ENCODE measurements at places on chromosomes 5 and 9.

- DNase-seq: peak; percentile 72
These were observed at the start of gene HRCT1 for GRCh38 chr9:35905912-35906679. Gene HRCT1 (plus strand): TSS chr9:35906202. CDS start chr9:35906288, 86 bp downstream.

- DNase-seq: no peak
These were observed 14.1 kb upstream of the PTGR1 start for GRCh38 chr9:111613436-111614040.

DNA sequence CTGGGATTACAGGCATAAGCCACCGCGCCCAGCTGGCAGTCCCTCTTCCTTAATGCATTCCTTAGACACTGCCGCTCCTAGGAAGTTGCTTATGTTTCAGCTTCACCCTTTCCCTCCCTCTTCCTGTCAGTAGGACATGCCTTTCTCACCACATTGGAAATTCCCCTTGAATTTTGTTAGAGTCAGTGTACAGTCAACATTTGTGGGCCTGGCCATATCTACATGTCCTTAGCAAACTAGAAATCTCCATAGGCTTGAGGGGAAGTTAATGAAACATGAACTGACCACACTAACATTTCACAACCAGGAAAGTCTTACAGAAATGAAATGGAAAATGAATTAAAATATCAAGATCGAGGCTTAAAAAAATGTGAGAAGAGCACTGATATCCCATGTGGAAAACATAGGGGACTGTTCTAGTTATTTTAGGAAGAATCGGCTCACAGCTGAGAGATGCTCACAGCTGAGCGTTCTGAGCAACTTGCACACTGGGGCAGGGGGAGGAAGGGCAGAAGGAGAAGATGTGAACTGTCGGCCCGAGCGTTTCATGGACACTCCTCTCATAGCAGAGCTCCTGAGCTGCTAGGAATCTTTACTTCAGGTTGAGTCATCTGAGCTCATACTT is 21.1 kb upstream of the LVRN start:
- DNase-seq: peak; percentile 89

- DNase-seq: no peak
These were observed 222.3 kb downstream of the PARP8 start for GRCh38 chr5:50888751-50889150.

DNA sequence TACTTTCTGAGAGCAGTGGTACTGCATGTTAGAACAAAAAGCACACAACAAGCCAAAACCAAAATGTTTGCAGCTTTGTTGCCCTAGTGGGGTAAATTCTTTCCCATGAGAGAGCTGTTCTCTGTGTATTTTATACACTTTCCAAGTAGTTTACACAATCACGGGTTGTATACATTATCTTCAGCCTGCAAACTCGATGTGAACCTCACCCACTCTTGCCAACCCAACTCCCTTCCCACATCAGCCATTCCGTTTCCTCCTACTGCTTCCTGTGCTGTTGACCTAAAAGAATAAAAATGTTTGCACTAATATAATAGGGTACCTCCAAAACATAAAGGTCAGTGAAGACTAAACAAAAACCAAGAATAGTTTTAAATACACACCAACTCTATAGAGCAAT is 47.0 kb downstream of the IQGAP2 start:
- DNase-seq: no peak

DNA sequence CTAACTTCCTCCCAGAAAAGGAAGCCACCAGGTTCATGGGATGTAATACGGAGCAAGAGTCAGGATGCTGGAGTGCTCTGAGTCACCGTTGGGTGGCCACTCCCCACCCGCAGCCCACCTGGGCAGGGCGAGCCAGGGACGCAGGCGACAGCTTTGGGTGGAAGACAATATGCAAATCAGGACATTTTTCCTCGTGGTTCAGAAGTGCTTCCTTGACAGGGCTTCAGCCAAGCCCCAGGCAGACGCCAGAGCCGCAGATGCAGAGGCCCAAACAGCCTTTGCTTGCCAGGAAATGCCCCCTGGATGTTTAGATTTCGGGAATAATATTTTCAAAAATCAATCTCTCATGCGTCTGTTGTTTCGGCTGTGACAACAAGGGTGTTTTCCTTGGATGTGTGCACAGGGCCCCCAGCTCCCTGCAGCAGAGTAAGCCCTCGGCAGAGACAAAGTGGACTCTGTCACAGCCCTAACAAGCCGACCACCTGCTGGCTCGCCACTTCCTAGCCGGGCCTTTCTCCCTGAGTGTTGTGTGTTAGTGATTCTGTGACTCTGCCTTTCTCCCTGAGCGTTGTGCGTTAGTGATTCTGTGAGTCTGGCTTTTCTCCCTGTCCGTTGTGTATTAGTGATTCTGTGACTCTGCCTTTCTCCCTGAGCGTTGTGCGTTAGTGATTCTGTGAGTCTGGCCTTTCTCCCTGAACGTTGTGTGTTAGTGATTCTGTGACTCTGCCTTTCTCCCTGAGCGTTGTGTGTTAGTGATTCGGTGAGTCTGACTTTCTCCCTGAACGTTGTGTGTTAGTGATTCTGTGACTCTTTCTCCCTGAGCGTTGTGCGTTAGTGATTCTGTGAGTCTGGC is 11.8 kb upstream of the SLC9A3 start:
- DNase-seq: no peak

DNA sequence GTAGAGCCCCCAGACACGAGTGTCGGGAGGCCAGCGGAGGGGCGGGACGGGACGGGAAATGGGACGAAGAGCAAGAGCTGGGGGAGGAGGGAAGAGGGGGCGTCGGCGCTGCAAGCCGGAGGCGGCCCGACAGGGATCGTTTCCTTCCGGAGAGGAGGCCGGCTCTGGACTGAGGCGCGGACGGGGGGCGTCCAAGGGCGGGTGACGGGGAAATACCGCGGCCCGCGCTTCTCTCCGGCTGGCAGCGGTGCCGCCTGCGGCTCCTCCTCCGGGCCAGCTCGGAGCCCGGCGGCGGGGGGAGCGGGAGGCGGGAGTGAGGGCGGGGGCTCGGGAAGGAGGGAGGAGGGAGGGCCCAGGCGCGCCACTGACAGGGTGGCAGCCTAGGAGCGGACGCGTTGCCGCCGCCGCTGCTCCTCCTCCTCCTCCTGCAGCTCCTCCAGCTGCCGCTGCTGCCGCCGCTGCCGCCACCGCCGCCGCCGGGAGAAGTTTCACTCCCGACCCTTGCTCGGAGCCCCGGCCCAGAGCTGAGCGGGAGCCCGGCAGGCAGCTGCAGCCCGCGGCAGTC is at the start of gene CHSY3:
CHSY3 (plus strand) TSS at position 364 of the 565 bp plus-strand sequence.
- DNase-seq: no peak

DNA sequence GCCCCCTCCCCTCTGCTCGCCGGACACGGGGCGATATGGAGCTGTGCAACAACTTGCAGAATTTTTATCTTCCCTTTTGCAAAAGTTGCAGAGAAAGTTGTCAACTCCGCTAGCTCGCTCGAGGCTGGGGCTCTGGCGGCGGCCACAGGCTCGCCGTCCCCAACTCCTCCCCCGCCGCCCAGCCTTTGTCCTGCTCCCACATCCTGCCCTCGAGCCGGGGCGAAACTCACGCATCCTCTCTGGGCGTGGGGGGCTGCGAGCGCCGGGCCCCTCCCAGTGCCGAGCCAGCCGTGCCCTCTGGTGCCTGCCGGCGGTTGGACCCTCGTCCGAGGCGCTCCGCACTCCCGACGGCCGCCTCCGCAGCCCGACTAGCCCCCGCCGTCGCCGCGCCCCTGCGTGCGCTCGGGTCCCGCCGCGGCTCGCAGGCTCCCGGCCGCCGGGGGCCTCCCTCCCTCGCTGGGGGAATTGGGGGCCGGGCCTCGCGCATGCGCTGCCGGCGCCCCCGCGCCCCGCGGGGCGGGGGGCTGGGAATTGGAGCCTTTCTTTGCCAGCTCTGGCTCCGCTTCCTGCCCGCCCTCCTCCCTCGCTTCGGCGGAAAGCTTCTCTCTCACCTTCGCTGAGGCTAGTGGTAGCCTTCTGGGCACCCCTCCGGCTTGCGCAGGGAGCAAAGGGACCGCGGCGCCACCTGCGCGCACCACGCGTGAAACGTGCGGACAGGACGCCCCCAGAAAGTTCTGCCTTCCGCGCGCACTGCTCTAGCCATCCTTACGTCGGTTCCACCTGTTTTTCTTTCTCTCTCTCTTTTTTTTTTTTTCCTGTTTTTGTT is at the start of gene CCNJL:
CCNJL (minus strand) TSS at position 431 of the 826 bp plus-strand sequence. CDS start 641 bp downstream, outside the sequence.
- no peak for DNase-seq

- no peak for DNase-seq
These were observed 24.0 kb downstream of the CDK20 start for GRCh38 chr9:87950296-87950695.

- no peak for DNase-seq
These were observed 1.5 kb upstream of the RFX3 start for GRCh38 chr9:3526997-3527940.

- DNase-seq: no peak
These were observed 54.7 kb downstream of the IRF1 start for GRCh38 chr5:132435886-132436285.

DNA sequence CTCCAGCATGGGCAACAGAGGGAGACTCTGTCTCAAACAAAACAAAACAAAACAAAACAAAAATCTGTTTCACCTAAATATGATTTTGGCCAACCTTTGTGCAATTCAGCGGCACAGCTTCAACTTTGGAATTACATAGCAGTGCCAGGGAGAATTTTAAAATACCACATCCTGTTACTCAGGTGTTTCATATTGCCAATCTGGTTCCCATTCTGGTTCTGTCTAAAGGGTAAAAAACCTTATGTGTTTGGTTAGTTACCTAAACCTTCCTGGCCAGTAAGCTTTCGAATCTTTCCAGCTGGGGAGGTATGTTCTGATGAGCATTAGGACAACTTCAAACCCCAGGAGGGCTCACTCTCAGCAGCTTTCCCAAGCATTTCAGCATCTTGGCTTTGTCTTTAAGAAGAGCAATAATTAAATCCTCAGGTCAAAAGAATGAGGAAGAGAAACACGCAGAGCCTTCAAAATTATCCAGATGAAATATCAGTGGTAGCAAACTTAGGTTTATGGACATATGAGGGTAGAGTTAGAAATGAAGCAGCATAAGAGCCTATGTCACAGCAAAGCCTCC is 2.7 kb downstream of the DAB2 start:
- DNase-seq: no peak

GRCh38 chr9:108776920-108777639 is 78.7 kb downstream of the ACTL7B start:
- DNase-seq: no peak

DNA sequence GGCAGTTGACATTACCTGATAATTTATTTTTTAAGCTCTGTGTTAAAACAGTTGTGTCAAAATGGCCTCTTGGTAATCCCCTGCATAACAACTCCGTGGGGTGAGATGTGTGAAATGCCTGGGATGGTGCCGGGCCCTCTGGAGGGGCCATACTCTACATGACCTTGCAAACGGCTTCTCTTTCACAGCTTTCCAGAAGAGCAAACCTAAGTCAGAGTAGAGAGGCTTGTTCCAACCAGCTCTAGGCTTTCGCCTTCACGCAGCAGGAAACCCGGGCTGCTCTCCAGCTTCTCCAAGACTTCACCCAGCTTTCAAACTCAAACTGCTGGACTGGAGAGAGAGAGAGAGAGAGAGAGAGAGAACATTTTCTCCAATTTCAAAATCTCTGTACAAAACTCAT is 120.1 kb downstream of the SNX18 start:
- DNase-seq: no peak

GRCh38 chr5:9524941-9525340 is 20.9 kb downstream of the SEMA5A start:
- no peak for DNase-seq

Measured in BJ (cell line).